Brain pericyte (primary cell): ENCODE measurements at places on chromosomes 5 and 9.

- DNase-seq, result no peak
Measured at GRCh38 chr5:52457810-52458209, 329.9 kb upstream of the ITGA1 start.

DNA sequence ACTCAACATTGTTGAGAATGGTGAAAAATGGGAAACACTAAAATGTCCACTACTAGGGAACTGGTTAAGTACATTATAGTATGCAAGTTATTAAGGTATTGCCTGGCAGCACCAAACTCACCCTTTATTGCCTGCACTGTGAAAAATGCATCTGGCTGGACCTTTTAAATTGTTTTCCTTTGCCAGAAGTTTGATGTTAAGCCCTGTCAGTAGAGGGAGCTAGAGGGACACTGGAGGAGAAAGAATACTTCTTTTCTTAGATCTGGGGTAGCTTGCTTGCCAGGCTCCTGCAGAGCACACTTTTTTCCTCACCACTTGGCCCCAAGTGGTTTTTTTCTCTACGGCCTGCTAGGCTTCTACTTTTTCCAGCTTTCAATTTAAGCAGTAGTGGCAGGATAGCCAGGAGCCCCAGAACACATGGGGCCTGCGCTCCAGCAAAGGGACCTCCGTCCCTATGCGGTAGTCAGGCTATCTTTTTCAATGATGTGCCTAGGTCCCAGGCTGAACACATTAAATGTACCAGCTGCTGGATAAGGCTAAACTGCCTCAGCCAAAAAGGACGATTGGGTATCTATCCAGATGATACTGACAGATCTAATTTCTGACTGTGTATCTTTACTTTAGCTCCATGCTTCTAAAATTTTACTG is 8.0 kb upstream of the HABP4 start:
- DNase-seq, result no peak

DNA sequence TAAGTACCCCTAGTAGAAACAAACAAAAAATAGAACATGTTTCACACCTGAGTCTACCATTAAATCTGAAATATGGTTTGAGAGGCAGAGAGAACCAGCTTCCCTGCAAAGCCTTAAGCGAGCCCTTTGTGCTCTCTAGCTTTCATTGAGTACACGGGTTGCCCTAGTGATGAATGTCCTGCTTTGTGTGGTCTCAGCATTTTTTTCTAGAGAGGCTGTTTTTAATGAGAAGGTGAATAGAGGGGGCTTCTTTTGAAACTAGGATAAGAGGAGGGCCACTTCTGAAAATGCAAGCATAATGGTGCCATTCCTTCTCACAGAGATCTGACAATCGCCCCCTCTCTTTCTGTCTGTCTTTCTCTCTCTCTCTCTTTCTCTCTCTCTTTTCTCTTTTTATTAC is 131.3 kb downstream of the MACIR start:
- DNase-seq, result no peak

- DNase-seq, result no peak
Measured at GRCh38 chr5:41892031-41892430, 12.1 kb upstream of the RIMOC1 start.

DNA sequence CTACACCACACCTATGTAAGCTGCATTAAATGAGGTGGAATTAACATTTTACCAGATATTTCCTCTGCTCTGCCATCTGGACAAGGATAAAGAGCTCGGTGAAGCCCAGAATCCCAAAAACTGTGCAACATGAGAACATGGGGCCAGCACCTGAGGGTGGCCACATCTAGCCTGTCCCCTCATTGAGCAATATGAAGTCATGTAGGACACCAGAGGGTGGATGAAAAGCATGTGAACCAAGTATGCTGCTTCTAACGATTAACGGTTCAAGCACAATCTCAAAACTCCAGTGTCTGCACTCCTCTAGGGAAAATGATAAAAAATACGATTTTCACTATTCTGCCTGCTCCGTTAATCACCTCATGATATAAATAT is 545.8 kb downstream of the EBF1 start:
- DNase-seq, result no peak

DNA sequence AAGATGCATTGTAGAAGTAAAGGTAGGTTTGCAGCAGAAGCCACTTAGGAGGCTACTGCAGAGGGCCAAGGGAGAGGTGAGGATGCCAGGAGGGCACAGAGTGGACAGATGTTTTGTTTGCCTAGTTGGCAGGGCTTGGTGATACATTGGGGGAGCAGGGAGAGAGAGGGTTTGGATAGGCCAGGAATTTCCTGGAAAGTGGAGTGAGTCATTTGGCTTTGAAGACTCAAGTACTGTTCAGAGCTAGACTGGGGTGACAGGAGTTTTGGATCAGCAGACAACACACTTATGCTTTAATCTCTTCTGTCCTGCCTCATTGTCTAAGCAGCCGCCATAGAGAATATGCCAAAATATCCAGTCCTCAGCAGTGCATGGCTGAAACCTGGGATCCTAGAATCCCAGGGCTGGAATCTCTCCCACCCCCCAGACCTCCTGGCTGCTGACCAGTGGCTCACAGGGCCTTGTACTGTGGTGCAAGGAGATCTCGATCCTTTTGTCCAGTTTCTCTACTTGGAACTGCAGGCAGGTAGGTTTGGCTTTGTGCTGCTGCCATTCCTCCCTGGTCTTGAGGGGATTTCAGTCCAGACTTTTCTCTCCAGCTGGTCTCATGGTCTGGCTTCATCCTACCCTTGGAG is 11.0 kb downstream of the TMEM268 start:
- no peak for DNase-seq

GRCh38 chr5:61966296-61966955 is 339.6 kb upstream of the KIF2A start:
- no peak for DNase-seq

DNA sequence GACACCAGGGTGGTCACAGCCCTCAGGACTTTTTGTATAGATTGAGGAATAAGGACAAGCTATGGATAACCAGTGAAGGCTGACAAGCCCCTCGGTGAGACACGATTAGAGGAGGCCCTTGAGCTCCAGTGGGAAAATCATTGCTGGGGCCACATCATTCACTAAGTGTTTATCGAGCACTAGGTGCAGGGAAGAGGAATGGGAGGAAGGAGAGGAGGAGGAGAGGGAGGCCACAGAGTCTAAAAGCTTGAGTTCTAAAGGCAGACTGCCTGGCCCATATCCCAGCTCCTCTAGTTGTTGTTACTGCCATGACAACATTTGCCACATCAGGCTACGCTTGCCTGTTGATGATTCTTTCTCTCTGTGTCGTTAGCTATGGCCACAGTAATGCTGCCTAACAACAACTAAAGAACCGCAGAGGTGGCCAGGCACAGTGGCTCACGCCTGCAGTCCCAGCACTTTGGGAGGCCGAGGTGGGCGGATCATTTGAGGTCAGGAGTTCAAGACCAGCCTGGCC is 37.6 kb downstream of the NKX2-5 start:
- DNase-seq, result no peak

GRCh38 chr5:109485030-109485429 is 75.3 kb upstream of the PJA2 start:
- no peak for DNase-seq

GRCh38 chr9:91376239-91376638 is 14.5 kb upstream of the AUH start:
- DNase-seq, result no peak

- DNase-seq, result no peak
Measured at GRCh38 chr9:14209399-14210345, 104.3 kb downstream of the NFIB start.

DNA sequence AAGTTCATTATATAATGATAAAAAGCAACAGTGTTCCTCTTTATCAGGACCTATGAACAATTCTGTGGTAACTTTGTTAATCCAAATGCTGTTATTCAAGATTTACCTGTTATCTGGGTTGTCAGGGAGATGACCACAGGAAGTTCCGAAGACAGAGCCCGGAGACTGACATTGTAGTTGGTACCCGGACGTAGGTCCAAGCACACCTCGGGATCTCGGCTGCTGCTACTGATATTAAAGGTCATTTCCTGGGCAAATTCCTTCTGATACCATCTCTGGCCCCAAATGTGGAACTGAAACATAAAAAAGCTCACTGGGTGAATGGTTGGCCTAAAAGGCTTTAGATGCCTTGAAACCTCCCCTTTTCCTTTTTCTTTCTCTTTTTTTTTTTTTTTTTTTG is 96.7 kb downstream of the SUSD1 start:
- no peak for DNase-seq

- DNase-seq, result no peak
Measured at GRCh38 chr5:90865180-90865579, 306.6 kb downstream of the ADGRV1 start.

GRCh38 chr5:14816999-14817761 is 54.4 kb downstream of the ANKH start:
- DNase-seq, result peak; percentile 89

GRCh38 chr9:114276908-114277821 is 45.7 kb upstream of the ORM1 start:
- DNase-seq, result peak; percentile 74

- DNase-seq, result no peak
Measured at GRCh38 chr5:131322926-131323325, 59.1 kb downstream of the CDC42SE2 start.

DNA sequence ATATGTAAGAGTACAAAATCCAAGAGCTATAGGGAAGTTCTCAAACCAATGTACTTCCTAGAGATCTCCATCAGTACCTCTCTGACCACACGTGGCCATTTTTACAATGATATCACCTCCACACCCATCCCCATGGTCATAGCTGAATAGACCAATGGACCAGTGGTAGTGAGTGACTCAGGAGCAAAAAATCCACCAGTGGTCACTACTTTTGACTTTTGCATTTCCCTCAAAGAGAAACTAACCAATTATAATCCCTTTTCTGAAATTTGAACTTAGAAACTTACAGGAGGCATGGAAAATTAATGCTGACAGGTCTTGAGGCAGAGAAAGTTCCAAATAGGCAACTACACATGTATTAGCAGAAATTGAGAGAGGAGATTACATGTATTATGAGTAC is 238.4 kb downstream of the TRPM3 start:
- DNase-seq, result no peak

DNA sequence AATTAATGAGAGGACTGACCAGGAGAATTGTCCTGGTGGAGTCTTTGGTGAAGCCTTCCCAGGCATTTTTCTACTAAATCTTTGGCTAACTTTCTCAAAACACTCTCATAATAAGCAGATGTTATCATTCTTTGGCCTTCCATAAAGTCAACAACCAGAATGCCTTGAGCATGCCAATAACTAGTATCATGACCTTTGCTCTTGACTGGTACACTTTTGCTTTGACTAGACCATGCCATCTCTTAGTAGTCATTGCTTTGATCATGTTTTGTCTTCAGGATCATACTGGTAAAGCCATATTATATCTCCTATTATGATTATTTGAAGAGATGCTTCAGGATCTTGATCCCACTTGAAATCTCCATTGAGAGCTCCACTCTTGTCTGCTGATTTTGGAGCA is 506.9 kb downstream of the ELAVL2 start:
- no peak for DNase-seq

DNA sequence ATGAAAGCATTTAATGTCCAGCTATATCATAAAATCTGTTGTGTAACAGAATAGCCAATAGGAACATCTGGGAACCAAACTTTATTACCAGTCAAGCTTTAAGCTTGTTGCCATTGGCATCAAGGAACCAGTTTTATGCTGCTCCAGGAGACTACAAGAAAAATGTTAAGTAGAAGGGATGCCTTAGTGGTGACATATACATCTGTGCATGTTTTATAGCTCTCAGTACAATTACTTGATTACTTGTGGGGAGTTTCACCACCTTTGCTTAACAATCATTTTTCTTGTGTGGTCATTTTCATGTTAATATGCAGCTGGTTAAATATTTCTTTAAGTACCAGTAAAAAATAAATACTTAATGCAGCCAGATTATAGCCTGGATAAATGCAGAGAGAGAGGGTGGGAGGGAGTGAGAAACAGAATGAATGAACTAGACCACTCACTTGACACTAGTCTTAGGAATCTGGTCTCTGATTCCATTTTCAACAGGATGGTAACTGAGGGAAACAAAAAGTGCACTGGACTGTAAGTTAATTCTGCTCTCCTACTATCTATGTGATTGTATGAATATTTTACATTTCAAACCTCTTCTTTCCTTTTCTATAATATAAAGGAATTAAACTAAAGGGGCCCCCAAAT is 35.7 kb upstream of the LURAP1L start:
- no peak for DNase-seq

DNA sequence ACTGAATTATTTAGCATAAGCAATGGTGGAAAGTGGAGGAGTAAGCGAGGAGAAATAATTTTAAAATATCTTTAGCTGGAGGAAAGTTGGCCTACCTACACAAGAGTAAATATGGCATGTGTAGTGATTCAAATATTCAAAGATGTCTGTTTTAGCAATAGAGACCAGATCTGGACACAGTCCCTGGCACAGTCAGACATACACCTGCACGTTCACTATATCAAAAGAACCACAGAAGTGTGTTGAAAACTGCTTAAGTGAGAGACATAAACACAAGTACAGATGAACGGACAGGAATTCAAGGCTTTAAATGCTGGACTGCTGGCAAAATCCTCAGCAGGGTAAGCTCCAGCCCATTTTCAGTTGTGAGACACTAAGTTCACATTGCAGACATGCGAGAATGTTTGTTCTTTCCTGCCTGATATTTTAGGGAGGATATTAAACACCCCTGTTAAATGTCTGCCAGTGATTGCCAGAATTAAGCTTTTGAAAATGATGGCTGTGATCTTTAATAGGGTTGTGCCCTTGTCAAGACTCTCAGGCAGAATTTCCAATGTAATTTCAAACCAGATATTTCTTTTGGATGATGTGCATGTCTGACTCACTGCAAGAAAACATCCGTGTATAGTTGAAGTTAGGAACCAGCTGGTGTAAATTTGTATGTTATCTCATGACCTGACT is 810.6 kb downstream of the TLE4 start:
- DNase-seq, result peak; percentile 17

DNA sequence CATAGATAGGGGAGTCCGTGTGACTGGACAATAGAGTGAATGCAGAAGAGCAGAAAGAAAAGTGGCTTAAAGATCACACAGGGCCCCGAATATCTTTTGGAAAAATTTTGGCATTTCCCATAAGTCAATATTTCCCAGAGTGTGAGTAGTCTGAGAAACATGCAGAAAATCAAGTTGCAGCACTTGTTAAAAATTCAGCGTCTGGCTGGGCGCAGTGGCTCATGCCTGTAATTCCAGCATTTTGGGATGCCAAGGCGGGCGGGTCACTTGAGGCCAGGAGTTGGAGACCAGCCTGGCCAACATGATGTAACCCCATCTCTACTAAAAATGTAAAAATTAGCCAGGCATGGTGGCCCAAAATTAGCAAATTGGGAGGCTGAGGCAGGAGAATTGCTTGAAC is 227.0 kb downstream of the DRD1 start:
- DNase-seq, result no peak

DNA sequence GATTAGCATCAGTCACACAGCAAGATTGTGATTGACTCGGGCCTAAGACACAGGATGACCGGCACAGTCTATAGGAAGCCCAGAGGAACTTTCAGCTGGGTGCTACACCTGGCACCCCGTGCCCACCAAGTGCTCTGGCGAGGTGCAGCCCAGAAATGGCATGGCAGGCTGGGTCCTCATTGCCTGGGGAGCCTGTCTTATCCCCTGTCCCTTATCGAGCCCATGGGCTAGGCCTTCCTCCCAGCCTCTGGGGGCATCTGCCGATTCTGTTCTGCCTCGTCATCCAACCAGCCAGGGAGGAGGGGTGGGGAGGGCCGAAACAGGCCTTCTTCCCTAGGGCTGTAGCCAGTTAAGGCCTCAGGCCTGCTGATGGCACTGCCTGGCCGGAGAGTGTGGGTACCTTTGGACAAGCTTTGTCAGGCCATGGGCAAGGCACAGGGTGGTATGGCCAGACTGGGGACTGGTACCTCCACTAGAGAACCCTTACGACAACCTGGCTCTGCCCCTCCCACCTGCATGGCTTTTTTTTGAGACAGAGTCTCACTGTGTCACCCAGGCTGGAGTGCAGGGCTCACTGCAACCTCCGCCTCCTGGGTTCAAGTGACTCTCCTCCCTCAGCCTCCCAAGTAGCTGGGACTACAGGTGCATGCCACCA is 1.6 kb downstream of the GRK6 start:
- DNase-seq, result no peak
